Naive thymus-derived CD8-positive, alpha-beta T cell (primary cell): ENCODE measurements at places on chromosomes 4 and X. TPM values are rescaled to one million over a fixed set of nuclear protein-coding genes. Genes with fewer than 3 reads are reported as not detected.

DNA sequence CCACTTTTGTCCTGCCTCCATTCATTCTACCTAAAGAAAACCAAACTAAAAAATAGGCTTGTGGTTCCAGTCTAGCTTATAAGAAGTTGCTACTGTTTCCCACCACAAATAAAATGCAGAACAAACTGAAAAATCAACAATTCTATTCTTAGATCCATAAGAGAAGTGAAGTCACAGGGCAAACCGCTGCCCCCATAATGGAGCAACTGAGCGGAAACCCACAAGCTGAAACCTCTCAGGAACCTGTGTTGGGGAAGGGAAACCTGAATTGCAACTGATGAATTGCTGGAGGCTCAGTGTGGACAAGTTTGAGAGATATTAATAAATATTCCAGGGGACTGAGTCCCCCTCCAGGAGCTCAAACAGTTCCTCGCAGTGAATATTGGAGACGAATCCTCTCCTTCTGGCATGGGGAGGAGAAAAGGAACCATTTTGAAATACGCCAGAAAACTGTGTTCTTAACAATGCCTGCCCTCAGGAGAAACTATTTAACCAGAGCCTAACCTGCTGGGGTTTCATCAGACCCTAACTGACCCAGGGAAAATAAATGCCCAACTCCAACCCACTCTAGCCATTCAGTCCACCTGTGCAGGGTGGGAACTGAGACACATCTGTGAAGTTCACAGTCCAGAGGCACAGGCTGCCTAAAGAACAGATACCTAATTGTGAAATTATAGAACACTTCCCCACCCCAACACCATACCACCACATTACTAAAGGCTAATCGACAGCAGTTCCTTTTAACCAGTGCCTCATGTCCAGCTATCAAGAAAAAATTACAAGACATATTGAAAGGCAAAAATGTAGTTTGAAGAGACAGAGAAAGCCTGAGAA, 22.8 kb upstream of the SH3RF1 start:
- H3K27ac ChIP-seq, result no peak overlapping the region
- peaks cover 31% of the 10 kb centered on the region for H3K27me3 ChIP-seq
- no peaks in the 10 kb centered on the region for H3K36me3 ChIP-seq

- no peaks in the 10 kb centered on the region for H3K27me3 ChIP-seq
- DNase-seq, result no peak
- H3K4me1 ChIP-seq, result no peaks in the 10 kb centered on the region
- H3K36me3 ChIP-seq, result no peaks in the 10 kb centered on the region
Observed at GRCh38 chr4:122469457-122469856, 12.9 kb upstream of the IL2 start.

DNA sequence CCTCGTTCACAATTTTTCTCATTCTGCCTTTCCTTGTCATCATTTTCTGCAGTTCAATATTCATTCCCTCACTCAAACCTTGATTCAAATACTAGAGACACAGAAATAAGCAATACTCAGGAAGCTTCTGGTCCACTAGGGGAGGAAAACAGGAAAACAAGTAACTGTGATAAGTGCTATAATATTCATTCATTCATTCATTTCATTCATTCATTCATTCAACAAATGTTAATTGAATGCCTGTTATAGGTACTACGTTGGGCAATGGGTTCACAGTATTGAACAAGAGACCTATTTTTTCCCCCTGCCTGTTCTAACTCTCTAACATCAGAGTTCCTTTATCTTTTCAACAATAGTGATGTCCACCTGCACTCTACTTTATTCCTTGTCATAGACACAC, 104.0 kb downstream of the HDAC8 start:
- H3K27ac ChIP-seq, result no peak overlapping the region
- DNase-seq, result no peak
- H3K4me1 ChIP-seq, result peaks cover 1% of the 10 kb centered on the region
- no peak overlapping the region for H3K4me3 ChIP-seq
- H3K36me3 ChIP-seq, result peaks cover 13% of the 10 kb centered on the region

DNA sequence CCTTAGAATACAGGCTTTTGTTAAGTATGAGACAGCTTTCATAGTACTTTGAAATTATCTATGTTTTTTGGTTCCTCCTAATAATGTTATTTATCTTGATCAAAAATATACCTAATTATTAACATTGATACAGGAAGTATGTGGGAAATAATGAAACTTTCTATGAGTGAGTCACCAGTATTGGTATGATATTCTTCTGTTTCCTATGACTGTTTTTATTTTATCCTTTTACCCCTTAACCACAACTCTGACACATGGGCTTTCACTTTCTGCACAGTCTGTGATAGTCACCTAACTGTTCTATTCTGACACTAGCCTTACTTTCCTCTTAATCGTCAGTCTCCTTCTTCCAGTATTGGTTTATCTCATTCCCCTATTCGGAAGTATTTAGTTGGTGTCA, 4.7 kb downstream of the THAP9 start:
- peak overlapping the region; percentile 15 for H3K27ac ChIP-seq
- no peaks in the 10 kb centered on the region for H3K27me3 ChIP-seq
- H3K36me3 ChIP-seq, result peaks cover 5% of the 10 kb centered on the region

The COX18 gene
- 5.0 TPM for polyA plus RNA-seq

The LRIT3 gene
- not detected for polyA plus RNA-seq

The FOXP3 gene
- not detected for polyA plus RNA-seq

DNA sequence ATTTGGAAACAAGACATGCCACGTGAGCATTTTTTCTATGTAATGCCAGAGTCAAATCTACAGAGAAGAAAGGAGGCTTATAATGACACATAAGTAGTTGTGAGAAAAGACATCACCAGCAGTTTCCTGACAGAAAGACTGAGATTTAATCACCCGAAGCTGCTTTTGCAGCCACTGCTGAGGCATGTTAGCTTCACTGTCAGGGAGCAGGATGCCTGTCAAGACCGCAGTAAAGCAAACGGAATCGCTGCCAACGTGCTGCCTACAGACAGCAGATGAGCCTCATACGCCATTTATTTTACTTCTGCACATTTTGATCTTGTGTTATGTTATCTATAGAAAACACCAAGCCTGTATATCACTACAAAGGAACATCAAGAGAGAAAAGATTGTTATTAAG, 68.7 kb upstream of the NDST3 start:
- H3K27ac ChIP-seq, result no peak overlapping the region
- no peaks in the 10 kb centered on the region for H3K27me3 ChIP-seq
- no peaks in the 10 kb centered on the region for H3K36me3 ChIP-seq
- no peaks in the 10 kb centered on the region for H3K4me1 ChIP-seq
- no peak for DNase-seq
- no peak overlapping the region for H3K4me3 ChIP-seq
